ENCODE measurements at places on chromosomes 1 and 21.

DNA sequence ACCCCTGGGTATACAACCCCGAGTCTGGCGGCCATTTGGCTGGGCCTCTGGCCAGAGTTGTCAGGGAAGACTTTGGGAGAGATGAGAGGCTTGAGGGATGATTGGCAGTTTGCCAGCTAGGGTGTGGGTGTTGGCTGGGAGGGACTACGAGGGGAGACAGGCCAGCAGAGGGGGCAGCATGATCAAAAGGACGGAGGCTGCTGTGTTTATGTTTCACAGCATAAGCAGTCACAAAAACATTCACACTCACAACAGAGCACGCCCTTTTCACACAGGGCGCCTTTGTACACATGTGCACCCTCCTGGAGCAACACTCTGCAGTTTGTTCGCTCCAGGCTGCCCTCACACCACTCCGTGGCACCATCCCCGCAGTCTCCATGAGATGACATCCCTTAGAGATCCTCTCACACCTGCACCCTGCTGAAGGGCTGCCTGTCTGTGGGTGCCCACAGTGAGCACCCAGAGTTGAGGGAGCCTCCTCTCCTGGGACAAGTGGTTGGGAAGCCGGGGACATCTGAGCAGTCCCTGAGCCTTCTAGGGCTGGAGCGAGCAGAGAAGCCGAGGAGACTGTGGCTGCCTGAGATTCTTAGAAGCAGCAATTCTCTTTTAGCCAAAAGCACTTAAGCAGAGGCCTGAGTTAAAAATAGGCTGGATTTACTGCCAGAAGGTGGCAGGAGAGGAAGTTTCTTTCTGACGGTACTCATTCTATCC lies 15.4 kb downstream of the EFNA3 start:
- no peak for DNase-seq

GRCh38 chr1:177185209-177185608 lies 14.5 kb downstream of the BRINP2 start:
- DNase-seq, result no peak

GRCh38 chr1:117616356-117616755 lies 10.5 kb downstream of the TENT5C start:
- DNase-seq, result no peak

DNA sequence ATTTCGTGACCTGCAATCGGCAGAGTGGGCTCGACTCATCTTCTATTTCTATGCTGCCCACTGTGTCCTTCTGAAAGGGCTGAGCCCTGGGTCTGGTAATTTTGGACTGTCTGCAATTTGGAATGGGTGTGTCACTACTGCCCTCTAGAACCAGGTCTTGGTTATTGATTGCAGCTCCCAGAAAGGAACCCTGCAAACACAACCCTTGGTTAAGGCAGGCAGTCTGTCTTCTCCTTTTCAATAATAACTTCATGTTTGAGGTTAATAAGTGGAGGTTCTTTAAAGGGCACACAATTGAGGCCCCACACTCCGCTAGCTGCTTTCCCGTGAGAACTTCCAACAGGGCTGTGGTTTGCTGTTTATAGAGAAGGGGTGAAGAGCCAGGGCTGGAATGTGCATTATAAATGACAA lies 79.9 kb upstream of the LYST start:
- no peak for DNase-seq

- DNase-seq, result no peak
Observed at GRCh38 chr1:151710187-151710840, 6.3 kb downstream of the CELF3 start.

DNA sequence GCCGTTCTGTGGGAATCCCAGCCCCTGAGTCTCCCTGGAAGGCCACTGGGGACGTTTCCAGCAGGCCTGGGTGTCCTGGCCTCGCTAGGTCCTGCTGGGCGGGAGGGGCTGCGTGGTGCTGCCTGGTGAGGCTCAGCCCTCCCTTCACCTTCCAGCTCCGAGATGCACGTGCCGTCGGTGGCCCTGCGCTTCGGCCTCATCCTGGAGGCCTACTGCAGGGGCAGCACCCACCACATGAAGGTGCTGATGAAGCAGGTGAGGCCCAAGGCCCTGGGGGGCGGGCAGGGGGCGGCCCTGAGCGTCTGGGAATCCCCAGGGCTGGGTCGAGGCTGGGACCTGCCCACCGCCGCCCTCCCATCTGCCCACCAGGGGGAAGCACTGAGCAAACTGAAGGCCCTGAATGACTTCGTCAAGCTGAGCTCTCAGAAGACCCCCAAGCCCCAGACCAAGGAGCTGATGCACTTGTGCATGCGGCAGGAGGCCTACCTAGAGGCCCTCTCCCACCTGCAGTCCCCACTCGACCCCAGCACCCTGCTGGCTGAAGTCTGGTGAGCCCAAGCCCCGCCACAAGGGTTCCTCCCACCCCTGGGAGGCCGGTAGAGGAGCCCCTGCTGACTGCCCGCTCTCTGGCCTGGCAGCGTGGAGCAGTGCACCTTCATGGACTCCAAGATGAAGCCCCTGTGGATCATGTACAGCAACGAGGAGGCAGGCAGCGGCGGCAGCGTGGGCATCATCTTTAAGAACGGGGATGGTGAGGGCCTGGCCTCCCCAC lies 70.3 kb downstream of the PIK3CD start:
- no peak for DNase-seq

DNA sequence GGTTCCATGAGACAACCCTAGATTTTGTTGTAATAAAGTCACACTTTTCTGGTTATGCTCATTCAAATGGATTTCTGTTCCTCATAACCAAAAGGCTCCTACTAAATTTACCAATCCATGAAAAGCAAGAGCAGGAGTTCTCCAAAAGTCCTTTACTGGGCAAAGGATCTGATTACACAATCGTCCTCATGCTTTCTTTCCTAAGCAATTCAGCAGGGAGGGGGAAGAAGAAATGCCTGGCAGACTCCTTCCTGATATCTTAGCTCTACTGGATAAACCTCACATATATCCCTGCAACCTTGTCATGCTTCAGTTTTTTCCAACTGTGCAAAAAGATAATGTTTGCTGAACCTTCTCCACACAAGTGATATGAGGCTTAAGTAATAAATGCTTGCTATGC lies 67.6 kb upstream of the GUCA2B start:
- no peak for DNase-seq

- no peak for DNase-seq
Observed at GRCh38 chr1:29977550-29977949, 741.2 kb downstream of the PTPRU start.

GRCh38 chr1:246506367-246506673 lies 759 bp downstream of the SMYD3 start:
- DNase-seq, result no peak

DNA sequence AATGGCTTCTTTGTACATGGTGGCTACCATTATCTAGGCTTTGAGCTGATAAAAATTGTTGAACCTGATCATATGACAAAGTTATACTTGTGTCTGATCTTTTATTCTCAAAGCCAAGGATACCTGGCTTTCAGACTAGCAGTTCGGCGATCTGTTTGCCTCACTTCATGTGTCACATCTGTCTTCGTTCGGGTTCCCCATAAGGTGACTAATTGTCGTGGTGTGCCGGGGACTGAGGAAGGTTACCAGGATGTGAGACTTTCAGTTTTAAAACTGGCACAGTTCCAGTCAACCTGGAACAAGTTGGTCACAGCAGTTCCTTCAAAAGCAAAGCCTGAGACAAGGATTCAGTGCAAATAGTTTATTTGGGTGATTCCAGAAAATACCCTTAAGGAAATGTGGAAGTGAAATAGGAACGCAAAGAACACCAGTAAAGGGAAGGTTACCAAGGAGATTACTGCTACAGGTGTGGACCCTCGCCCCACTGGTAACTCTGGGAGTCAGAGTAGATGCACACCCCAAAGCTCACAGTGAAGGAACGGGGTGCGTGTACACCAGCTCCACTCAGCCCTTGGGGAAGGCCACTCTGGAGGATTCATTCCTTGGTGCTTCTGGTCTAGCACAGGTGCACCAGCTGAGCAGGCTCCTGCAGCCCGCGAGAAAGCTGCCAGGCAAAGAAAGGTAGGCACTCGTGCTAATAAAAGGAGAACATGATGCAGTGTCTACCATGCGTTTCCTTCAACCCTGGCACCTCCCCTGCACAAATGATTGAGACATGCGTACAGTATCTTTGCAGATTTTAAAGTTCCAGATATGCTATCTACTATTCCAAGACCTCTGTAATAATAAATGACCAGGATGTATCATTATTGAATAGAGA lies 69.0 kb downstream of the VWA5B1 start:
- no peak for DNase-seq

DNA sequence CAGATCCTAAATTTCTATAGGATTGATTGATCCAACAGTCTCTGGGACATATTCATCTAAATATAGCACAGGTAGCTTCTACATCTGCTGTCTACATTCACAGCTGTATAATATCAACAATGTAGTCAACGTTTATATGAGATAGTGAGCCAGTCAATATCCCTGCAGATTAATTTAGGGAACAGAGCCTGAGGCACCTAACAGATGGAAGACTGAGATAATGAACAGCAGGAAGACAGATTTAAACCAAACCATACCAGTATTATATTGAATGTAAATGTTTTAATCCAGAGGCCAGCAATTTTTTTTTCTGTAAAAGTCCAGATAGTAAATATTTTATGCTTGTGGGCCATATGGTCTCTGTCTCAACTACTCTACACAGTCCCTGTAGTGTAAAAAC lies 2072.4 kb downstream of the MRPL39 start:
- no peak for DNase-seq

GRCh38 chr1:191620883-191621282 lies 537.4 kb upstream of the RGS18 start:
- DNase-seq, result no peak

GRCh38 chr1:230130172-230130944 lies 63.3 kb downstream of the GALNT2 start:
- DNase-seq, result no peak

Data from cortex of kidney (tissue), 1 donor.